ENCODE measurements at places on chromosomes 5 and 9. TPM values are rescaled to one million over a fixed set of nuclear protein-coding genes. Genes with fewer than 3 reads are reported as not detected.

Gene C5orf58
- total RNA-seq = not detected

Gene TNPO1
- total RNA-seq = 78.5 TPM

Gene OXCT1
- total RNA-seq = 56.0 TPM

Gene ERAP2
- 11.3 TPM for total RNA-seq

Gene SPEF2
- total RNA-seq = 5.5 TPM

Gene PLPPR1
- 0.38 TPM for total RNA-seq

- DNase-seq = no peak
Measured at GRCh38 chr5:5278815-5279381, 138.8 kb downstream of the ADAMTS16 start.

GRCh38 chr9:83932011-83932410, 10.8 kb upstream of the KIF27 start:
- DNase-seq = no peak

- no peak for DNase-seq
Measured at GRCh38 chr5:140868721-140869554, at the start of gene PCDHA11. TSS of gene PCDHA11 (plus strand) at chr5:140868957. CDS start at chr5:140869104, 147 bp downstream.

DNA sequence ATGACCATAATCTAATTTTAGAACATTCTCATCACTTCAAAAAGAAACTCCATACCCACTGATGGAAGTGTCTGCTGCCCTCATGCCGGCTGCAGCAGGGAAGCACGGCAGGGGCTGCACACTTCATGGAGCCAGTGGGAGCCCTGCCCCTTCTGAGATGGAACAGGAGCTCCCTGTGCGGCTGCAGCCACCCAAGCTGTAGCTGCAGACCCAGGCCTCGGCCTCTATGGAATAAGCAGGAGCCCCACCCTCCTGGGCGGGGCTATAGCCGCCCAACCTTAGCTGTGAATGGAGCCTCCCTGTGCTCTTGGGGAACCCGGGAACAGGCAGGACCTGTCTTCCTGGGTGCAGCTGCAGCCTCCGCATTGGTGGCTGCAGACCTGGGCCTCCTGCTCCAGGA, 128.5 kb downstream of the NUDT12 start:
- no peak for DNase-seq

DNA sequence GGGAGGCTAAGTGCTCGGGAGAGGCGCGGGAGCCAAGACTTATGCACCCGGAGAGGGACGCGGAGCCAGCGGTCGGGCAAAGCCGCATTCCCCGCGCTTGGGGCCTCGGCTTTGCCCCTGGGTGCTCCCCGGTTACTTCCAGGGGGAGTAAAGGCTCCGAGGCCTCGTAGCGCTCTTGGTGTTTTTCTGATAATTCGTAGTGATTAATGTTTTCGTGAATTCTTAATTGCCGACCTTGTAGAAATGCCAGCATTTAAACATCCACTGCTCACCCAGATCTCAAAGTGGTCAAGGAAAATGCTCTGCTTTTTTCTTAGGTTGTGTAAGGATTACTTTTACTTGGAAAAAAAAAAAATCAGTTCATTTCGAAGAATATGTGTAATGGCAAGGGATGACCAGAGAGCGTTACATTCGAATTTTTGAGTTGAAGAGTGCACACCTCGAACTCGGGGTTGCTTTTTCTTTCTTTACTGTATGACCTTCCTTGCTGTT, 654 bp upstream of the TUT7 start:
- DNase-seq = no peak

Measured in thymus (tissue), 14 donors.